Mammary epithelial cell (primary cell): ENCODE measurements at places on chromosomes 1 and 21. TPM values are rescaled to one million over a fixed set of nuclear protein-coding genes. Genes with fewer than 3 reads are reported as not detected.

The LRRC42 gene
- total RNA-seq, result 43.7 TPM

The RAB7B gene
- total RNA-seq, result 25.8 TPM

The MATN1 gene
- not detected in 2 replicates for total RNA-seq

The DEGS1 gene
- 43.1 and 58.1 TPM in 2 replicates for total RNA-seq

The CD53 gene
- not detected for total RNA-seq
